ENCODE measurements at places on chromosomes 6 and 20.

DNA sequence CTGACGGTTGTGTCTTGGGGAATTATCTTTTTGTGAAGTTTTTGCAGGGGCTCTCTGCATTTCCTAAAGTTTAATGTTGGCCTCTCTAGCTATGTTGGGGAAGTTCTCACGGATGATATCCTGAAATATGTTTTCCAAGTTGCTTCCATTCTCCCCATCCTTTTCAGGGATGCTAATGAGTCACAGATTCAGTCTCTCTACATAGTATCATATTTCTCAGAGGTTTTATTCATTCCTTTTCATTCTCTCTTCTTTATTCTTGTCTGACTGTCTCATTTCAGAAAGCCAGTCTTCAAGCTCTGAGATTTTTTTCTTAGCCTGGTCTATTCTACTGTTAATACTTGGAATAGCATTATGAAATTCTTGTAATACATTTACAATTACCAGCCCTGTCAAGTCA lies 61.3 kb downstream of the UNC5CL start:
- no peak for DNase-seq

GRCh38 chr6:85285114-85285513 lies 164.8 kb upstream of the NT5E start:
- DNase-seq, result no peak

DNA sequence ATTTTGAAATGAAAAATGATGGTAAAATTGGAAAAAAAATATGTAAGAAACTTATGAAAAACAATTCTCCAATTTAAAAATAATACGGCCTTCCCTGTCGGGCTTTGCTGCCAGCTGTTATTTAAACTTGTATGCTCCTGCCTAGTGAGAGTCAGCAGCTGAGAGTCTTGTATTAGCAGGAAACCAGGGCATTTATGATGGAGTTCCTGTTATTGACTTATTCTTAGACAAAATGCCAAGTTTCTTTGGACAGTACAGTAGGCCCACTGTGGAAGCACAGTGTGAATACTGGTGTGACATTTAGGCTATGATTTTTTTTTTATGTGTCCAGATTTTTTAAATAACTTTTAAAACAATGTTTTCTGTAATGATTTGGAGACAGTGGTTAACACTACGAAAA lies 42.1 kb downstream of the GMDS start:
- DNase-seq, result no peak

- DNase-seq, result peak; percentile 92
Observed at GRCh38 chr20:45436732-45437485, 21.0 kb downstream of the PIGT start.

DNA sequence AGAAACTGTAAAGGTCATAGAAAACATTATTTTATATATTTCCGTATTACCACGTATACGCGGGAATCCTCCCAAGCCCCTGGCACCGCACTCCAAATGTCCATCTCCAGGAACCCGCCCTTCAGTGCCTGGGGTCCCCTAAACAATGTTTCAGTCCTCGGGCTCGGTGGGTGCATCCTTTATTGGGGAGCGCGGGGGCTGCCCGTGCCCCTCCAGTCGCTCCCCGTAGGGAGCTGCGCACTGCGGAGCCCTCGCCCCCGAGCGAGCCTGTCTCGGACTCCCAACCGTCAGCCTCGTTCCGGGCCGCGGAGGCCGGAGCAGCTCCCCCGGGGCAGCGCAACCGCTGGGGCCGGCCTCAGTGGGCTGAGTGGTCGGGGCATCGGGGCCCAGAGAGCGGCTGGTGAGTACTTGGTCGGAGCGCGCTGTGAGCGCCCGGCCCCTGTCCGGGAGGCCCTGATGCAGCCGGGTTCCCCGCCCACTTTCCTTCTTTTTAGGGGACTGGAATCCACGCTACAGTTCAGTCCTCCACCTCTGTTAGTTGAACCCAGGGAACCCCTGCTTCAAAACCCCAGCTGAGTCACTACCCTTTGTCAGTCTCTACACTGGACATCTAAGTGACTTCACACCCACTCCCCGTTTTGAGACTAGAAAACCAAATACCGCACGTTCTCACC lies at the start of gene DNAH8:
TSS of gene DNAH8 (plus strand) at position 296 of the 674 bp plus-strand sequence. CDS start 7,499 bp downstream, outside the sequence.
- peak; percentile 20 for DNase-seq

- no peak for DNase-seq
Observed at GRCh38 chr20:56606174-56606945, 22.7 kb upstream of the TFAP2C start.

- DNase-seq, result no peak
Observed at GRCh38 chr6:145699462-145699861, 35.9 kb downstream of the EPM2A start.

DNA sequence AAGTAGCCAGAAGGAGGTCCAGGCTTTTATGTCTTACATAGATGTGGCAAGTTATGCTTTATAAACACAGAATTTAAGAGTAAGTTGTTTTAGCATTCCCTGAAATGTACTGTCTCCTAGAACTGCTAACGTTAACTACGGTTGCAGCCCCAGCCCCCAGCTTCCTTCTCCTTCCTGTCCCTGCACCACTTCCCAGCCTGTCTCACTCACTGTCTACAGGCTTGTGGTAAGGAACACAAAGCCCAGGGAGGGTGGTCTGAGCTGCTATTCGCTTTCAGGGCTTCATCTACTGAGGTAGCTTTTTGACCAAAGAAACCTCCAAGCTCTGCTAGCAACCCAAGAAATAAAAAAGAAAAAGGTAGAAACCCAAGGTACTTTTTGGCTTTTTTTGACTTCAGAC lies 35.9 kb downstream of the PCSK2 start:
- no peak for DNase-seq

- no peak for DNase-seq
Observed at GRCh38 chr20:53676519-53676822, 82.8 kb upstream of the ZNF217 start.

GRCh38 chr6:116012951-116013350 lies 47.7 kb downstream of the FRK start:
- no peak for DNase-seq

- no peak for DNase-seq
Observed at GRCh38 chr6:82980086-82980485, 85.6 kb downstream of the UBE3D start.

GRCh38 chr6:87291883-87292282 lies 30.5 kb upstream of the SMIM8 start:
- DNase-seq, result no peak

DNA sequence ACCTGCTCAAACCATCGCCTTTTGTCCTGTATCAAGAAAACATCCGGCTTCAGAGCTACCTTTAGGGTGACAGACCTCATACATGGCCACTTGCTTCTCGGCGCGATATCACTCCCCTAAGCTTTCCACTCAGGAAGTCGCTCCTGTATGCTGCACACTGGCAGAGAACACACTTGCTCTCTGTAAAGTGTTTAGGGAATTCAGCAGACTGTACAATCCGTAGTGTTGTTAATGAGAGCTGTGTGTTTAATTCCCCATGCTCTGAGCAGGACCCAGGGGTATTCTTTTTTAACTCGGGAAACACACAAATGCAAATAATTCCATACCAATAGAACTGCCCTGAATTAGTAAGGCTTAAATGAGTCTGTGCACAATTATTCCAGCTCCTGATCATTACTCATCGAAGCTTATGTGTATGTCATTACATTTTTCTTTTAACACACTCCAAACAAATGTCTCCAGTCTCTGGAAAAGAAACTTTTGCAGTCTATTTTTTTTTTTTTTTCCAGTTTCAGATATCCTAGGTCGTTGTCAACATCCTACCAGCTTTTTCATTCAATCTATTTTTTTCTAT lies 338.7 kb upstream of the ARID1B start:
- DNase-seq, result no peak

- no peak for DNase-seq
Observed at GRCh38 chr20:829551-829950, 4.0 kb upstream of the FAM110A start.

DNA sequence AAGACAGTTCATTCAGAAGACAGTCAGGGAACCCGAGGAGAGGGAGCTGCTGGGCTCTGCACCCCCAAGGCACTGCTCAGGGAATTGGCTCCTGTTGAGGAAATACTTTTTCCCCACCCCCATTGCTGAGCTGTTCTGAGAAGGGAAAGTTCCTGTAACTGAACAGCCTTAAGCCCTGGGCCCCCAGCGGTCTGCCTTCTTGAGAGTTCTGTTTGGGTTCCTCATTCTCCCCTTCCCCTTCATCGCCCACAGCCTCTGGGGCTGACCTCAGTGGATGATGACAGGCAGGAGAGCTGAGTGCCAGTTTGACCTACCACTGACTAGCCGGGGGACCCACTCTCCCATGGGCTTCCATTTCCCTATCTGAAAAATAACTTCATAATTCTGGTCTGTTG lies 10.7 kb downstream of the HCK start:
- peak; percentile 55 for DNase-seq

GRCh38 chr6:55438203-55438602 lies 110.9 kb downstream of the GFRAL start:
- no peak for DNase-seq

GRCh38 chr6:8657522-8657921 lies 222.2 kb upstream of the SLC35B3 start:
- DNase-seq, result no peak

GRCh38 chr20:50027611-50028105 lies 44.9 kb downstream of the SNAI1 start:
- no peak for DNase-seq

DNA sequence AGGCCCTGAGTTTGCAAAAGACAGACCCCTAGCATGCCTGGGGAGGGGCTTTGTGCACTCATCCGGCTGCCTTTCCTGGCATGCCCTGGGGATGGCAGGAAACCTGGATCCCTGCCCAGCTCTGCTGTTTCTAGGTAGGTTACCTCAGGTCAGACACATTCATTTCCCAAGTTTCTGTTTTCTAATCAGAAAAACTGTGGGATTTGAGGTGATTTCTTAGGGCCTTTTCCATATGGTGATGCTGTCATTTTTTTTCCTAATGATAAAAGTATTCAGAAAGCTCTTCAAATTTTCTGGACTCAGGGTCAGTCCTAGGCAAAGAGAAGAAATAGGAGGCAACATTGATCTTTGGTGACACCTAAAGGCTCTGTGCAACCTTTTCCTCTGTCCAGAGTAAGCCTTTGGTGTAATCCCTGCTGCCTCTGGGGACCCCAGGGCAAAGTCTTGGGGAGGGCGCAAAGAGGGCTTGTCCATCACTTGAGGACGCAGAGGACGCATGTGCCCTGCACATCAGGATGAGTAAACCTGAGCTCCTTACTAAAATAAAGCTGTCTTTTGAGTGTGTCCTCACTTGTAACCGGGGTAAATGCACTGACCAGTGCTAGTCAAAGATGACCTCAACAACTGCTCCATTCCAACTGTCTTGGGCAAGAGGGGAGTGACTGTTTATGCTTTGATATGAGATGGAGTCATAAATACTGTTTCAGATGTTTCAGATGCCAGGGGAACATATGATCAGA lies 13.5 kb upstream of the TRAM2 start:
- no peak for DNase-seq

GRCh38 chr20:23350904-23351838 lies 580 bp downstream of the NXT1 start:
- peak; percentile 89 for DNase-seq

DNA sequence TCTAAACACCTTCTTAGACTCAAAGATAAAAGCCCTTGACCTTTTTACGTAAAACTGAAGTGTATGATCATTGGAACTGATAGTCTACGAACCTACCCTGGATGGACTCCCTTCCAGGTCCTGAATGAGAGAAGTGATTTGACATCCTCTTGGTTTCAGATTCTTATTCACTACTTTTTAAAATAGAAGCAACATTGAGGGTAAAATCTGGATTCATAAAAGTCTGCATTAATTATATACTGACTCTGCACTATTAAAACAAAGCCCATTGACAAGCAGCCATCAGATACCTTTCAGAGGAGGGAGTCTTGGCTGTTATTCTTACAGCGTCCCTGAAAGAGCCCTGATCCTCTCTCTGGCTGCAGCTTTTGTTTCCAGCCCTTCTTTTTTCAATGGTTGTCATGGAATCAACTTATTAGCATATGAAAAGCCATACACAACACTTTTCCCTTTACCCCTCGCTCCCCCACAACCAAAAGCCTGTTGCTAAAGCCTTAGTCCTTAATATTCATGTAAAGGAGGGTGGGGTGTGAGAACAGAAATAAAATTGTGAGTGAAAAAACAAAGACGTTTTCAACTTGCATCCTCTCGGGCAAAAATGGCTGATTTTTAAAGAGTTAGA lies 270.0 kb upstream of the MARCKS start:
- DNase-seq, result no peak

GRCh38 chr20:10790013-10790412 lies 116.2 kb upstream of the JAG1 start:
- no peak for DNase-seq

DNA sequence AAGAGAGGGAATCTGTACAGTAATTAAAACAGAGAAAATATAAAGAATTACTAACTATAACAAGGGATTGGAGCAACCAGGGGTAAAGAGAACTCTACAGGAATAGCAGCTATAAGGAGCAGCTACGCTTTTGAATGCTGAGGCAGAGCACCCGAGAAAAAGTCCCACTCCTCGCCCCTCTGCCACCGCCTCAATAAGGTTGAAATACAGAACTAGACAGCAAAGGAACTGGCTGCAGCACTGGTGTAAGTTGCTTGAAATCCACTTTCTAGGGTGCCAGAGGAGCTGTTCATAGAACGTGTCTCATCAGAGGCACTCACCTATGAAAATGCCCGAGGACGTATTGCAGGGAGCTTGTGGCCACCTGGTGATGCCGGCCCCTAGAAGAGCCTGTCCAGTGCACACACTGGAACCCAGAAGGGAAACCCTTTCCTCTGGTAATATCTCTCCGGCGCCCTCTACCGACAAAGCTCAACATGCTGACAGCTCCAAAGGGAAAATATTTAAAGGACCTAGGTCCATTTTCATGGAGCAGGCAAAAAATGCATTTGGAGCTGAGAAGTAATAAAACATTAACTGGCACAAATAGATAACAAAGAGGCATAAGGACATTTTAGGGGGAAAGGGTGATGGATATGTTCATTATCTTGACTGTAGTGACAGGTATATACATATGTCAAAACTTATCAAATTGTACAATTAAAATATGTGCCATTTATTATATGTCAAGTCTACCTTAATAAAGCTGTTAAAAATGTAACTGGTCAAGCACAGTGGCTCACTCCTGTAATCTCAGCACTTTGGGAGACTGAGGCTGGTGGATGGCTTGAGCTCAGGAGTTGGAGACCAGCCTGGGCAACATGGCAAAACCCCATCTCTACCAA lies 137.4 kb upstream of the HDAC2 start:
- DNase-seq, result peak; percentile 79

DNA sequence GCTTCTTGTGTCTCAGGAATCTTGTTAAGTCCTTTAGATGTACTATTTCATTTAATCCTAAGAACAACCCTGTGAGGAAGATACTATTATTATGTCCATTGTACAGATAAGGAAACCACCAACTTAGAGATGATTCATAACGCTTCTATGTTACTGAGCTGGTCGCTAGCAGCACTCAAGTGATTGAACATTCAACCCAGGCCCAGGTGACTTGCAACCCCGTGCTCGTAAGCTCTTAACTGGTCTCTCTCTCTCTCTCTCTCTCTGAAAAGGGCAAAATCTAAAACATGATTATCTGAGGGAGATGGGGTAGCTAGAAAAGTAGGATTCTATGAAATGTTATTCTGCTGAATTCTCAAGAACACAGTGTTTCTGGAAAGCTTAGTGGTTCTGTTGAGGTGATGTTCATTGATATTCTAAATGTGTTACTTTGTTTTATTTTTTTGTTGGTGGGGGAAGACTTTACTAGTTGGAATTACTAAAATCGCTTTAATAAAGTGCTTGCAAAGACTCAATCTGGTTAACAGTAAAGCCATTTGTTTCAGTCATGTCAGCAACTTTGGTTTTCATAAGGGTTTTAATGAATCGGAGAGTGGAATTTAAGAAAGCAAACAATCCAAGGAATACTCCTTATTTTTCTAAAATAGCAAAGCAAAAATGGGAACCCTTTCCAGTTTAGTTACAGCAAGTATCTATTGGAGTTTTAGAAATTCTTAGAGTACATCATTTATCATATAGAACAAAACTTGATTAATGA lies 265.0 kb upstream of the TAB2 start:
- no peak for DNase-seq

GRCh38 chr20:63049561-63050221 lies 42.9 kb upstream of the BHLHE23 start:
- peak; percentile 44 for DNase-seq
